ENCODE measurements at places on chromosomes 6 and 20.

GRCh38 chr20:59835448-59836395, 97.7 kb downstream of the SYCP2 start:
- no peak for DNase-seq

GRCh38 chr20:22368235-22368634, 216.1 kb downstream of the FOXA2 start:
- no peak for DNase-seq

- no peak for DNase-seq
These were observed 270.0 kb downstream of the CDH26 start for GRCh38 chr20:60228255-60228654.

GRCh38 chr6:87600576-87600975, 10.6 kb downstream of the ORC3 start:
- DNase-seq = no peak

GRCh38 chr6:35541836-35542235, 29.1 kb upstream of the TULP1 start:
- no peak for DNase-seq

DNA sequence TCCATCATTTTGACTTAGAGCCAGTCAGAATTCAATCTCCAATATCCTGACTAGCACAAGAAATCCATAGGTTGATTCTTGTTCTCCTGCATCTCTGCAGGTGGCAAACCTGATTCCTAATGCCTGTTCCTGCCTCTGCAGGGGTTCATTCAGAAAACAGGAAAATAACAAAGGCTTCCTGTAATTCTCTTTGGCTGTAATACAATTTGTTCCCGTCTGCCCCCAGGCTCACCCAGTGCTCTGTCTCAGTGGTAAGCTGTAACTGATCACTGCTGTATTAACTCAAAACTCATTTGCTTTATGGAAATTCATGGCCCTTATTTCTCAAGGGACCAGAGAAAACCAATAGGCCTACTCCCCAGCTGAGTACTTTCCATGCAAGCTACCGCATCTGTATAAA, 88.6 kb downstream of the OPRM1 start:
- no peak for DNase-seq

DNA sequence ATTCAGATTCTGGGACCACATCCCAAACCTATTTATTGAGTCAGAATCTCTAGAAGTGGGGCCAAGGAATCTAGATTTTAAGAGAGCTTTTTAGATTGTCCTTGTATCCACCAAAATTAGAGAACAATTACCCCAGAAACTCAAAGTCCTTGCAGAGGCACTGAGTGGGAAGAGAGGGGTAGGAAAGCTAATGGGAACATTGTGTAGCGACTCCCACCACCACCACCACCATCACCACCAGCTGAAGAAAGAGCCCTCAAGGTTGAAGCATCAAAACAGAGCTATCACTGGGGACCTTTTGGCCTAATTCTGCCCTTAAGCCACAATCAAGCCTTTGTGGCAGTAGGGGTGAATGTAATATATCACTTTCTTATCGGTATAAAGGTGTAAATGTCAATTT, 39.0 kb upstream of the SLC32A1 start:
- no peak for DNase-seq

- no peak for DNase-seq
These were observed 10.6 kb downstream of the NRN1 start for GRCh38 chr6:5995949-5996713.

DNA sequence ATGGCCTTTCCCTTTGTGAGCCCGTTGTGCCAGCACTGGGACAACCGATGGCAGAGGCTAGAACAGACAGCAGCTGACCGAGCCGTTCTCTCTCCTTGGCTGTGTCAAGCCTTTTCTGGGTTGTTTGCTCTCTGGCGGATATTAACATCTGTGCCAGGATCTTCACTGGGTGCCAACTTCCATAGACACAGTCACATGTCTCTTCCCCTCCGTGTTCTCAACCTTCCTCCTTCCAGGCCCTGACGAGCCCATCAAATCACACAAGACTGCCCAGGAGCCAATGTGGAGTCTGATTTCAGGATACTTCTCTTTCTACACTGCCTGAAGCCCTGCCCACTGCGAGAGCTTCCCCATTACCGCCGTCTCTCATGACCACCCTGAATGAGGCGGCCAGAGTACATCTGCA, 111.0 kb upstream of the RALGAPA2 start:
- DNase-seq = no peak

DNA sequence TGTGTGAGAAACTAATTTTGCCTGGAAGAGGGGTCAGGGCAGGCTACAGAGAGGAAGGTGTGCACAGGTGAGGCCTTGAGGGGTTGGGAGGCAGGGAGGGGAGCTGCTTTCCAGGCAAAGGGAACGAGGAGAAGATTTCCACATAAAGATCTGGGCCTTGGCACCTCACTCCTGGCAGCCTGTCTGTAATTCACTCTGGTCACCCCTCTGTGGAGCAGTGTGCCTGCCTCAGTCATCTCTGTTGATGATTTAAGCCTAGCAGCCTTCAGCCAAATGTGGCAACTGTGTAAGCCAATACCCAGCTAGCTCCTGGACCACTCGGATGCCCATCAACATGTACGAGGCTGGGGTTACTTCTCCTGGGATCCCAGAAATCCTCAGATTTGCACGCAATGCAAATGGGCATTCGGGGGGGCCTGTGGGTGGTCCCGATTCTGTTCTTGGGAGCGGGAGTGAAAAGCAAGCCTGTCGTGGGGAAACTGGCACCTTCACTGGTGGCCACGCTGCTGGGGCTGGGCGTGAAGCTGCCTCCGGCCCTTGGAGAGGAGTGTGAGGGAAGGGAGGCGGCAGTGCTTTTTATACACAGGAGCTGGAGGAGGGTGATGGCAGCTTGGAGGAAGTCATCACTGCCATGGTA, 360.4 kb downstream of the ZFAND3 start:
- no peak for DNase-seq

GRCh38 chr6:71388856-71389527, 100.4 kb downstream of the OGFRL1 start:
- no peak for DNase-seq

DNA sequence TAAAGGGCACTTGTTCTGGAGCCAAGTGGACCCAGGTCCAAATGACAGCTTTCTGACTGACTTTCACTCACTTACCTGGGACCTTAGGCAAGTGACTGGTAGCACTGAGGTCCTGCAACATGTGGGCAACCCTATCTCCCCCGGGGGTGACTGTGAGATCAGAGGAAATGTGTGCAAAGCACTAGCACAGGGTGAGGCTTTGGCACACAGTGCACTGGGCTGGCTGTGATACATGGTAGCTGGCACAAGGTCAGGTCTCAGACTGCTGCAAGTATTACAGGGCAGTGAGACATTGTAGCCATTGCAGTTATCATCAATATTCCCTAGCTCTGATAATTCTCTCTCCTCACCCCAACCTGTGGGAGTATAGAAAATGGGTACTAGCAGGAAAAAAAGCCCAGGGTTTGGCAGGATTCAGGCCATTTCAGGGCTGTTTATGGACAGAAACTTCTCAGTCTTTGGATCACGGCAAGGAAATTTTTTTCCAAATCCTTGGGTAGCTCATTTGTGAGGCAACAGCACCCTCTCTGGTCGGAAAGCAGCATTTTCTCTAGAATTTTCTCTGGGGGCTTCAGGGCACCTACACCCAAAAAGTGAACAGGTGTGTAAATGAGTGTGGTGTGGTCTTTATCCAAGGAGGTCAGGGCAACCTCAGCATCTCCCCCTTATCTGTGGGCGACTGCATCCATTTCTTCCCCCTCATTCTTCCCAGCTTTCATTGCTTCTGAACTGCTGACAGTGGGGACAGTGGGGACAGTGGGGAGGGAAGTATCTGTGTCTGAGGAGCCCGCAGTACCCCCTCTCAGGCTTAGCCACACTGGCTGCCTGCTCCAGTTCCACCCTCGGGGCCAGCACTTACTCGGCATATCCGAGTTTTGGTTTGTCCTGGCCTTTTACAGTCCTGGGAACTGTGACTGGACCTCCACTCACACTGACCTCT, 148.7 kb upstream of the PHACTR3 start:
- DNase-seq = no peak

DNA sequence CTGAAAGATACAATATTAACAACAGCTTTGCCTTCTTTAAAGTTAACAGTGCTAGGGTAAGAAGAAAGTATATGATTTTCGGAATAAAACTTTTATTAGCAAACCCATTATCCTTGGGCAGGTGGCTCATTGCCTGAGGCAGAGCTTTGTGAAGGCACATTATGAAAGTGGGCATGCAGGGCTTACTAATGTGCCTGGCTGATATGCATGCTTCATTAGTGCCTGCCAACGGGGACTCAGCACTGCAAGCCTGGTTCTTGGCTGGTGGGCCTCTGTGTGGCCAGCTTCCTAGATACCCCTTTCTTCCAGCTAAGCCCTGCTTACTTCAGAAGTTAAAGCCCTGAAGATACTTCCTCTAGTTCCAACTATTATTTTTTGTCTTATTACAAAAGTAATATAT, 481.6 kb downstream of the ADGRB3 start:
- no peak for DNase-seq

Data from stimulated activated CD4-positive, alpha-beta T cell treated with anti-CD3 and anti-CD28 coated beads, Interleukin-4, amount 100 ng/mL, for 24 hours (primary cell).